ENCODE measurements at places on chromosomes 12 and 14.

GRCh38 chr14:99563749-99564129 lies 40.3 kb downstream of the CCDC85C start:
- DNase-seq = no peak

GRCh38 chr14:53409969-53410368 lies 256.8 kb upstream of the DDHD1 start:
- DNase-seq = no peak

DNA sequence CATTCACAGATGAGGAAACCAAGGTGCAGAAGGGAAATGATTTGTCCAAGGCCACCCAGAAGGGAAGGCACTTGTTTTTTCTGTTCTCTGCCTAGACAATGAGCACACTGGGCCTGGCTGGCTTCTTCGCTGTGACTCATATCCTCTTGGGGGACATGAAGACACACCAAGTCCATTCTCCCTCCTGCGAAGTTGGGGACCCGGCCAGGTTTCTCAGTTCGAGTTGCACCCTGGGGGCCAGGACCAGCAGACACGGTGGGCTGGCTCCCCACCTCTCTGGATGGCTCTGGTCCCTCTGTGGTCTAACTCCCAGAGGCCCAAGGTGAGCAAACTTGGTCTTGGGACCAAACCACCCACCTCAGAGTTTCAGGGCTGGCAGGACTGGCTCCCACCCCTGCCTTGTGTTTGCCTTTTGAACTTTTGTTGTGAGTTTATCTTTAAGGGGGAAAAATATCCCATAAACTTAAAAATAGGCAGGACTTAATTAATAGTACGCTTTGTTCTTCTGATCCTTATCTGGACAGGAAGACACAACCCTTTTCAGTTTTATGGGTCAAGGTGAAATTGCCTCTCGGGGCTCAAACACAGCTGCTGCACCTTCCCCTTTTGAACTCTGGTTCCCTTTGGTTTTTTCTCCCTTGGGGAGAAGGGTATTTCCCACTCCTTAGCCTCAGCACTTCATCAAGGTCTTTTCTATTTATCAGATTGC lies 9.0 kb upstream of the MLEC start:
- no peak for DNase-seq

- DNase-seq = no peak
These were observed at the start of gene RASSF9 for GRCh38 chr12:85836197-85837090. RASSF9 (minus strand) TSS chr12:85836409; CDS start chr12:85836201, 208 bp downstream.

DNA sequence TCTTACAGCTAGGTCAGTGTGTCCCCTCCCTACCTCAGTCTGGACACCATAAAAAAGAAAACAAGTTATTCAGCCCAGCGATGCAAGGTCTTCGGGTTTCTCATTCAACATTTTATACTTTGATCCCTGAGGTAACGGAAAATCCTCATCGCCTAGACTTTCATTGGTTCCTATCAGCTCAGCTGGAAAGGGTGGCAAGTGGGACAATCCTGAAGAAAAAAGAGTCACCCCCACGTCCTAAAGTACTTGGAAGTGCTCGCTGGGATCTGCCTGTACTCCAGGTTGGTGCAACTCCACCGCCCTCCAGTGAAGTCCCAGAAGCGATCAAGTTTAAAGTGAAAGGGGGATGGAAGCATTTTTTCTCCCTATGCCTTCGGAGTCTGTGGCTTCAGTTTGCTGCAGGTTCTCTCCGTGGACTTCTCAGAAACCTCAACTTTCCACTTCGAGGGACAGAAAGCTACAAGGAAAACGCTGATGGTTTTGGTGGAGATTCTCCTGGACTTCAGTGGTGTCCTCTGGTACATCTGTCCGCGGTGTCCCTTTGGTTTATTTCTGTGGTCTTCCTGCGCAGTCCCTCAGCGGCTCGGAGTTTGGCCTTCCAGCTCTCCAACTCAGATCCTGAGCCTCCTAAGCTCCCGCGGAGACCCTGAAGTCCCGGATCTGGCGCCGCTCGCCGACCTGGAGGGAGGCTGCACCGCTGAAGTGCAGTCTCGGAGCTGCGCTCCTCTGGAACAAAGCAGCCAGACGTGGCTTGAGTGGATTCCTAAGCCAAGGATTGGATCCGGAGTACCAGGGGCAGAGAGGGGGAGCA lies 1.8 kb upstream of the LRFN5 start:
- peak; percentile 88 for DNase-seq

DNA sequence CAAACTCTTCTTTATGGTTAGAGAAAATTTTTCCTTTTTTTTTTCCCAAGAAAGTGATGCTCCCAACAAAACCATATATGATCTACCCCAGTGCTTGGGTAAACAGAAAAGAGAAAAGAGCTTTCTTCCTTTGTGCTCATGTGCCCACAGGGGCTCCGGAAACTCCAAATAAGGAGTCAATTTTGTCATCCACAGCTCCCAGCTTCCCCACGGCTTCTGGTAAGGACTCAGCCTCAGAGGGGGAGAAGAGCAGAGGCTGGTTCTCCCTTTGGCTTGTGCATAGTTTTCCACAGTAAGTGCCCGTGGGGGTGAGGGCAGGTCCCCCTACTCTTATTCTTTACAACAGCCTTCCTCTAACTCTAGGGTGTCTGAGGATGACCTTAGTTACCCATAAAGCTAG lies 13.3 kb upstream of the RGS6 start:
- DNase-seq = no peak
